Fibroblast of skin of right biceps (primary cell): ENCODE measurements at places on chromosomes 4 and X.
A peak's percentile ranks its signal among the peaks of the same experiment; 100 is the strongest.

GRCh38 chr4:15164571-15164970, 162.3 kb downstream of the CPEB2 start:
- DNase-seq: peak; percentile 45

DNA sequence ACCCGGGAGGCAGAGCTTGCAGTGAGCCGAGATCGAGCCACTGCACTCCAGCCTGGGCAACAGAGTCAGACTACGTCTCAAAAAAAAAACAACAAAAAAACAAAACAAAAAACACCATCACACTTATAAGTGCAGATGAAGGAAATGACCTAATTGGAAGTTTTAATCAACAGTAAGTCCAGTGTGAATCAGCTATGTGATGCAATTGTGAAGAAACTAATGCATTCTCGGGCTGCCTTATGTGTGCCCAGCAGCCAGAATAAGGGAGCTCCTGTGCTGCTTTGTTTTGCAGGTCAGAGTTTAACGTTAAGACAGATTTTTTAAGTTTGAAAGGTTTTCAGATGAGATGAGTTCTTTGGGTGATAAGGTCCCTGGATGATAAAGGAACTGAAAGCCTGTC, 10.8 kb downstream of the DAPP1 start:
- no peak for DNase-seq

GRCh38 chrX:48086082-48086481, 14.6 kb upstream of the ZNF630 start:
- no peak for DNase-seq

- DNase-seq: peak; percentile 55
These were observed 27.2 kb downstream of the FBXO8 start for GRCh38 chr4:174256277-174256713.

DNA sequence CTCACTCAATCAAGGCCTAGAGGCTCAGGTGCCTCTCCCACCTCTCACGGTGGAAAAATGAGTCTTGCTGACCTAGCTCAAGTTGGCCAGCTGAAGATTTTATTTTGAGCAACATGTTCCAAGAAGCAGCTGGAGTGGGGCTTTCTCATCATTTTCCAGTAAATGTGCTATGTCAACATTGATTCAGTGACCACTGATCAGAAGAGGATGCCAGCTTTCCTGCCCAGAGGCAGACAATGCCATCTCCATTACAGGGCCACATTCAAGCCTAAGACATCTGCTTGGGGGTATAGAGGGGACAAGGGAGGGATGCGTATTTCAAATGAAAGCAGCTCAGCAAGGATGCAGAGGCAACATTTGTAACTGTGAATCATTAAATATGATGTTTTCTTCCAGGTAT, 3.0 kb downstream of the MEPE start:
- no peak for DNase-seq

DNA sequence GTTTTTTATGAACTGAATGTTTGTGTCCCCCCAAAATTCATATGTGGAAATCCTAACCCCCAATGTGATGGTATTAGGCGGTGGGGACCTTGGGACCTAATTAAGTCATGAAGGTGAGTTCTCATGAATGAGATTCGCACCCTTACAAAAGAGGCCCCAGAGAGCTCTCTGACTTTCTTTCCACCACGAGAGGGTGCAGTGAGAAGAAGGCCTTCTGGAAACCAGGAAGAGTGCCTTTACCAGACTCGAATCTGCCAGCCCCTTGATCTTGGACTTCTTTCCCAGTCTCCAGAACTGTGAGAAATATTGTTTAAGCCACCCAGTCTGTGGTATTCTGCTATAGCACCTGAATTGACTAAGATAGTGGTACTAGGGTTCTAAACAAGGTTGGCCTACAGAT, 40.8 kb downstream of the STK26 start:
- DNase-seq: no peak

GRCh38 chrX:10007621-10008020, 40.5 kb downstream of the CLDN34 start:
- no peak for DNase-seq

DNA sequence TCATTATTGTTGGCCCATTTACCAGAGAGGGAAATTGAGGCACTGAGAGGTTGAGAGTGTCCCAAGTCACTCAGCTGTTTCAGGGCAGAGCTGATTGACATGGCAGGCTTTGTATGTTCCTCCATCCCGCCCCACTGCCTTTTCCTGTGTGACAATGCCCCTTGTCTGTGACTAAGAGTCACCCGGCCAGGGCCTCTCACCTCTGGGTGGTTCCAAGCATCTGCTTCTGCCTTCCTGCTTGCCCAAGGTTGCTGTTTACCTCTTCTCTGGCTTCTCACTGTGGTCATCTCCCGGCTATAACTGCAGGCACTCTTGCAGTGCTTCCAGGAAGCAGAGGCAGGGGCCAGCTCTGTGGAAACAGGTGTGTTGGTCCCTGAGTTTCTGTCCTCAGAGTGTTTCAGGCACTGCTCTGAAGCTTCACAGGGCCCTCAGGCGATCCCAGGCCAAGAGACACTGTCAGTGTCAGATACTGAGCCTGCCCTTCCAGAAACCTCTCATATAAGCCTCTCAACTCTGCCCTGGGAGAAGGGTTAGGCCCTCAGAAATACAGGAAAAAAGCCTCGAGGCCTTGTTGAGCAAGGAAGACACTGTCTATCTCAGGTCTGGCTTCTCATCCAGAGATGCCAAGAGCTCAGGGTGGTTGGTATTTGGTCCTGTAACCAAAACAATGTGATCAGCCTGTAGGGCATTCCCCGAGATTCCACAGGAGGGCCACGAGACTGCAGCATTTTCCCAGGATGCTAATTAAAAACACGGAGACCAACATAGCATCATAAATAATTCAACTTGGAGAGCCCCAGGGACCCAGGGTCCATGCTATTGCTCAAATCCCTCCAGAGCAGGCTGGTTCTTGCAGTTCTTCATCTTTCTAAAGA, 42.0 kb upstream of the PROM1 start:
- peak; percentile 0 for DNase-seq

- DNase-seq: peak; percentile 26
These were observed 552.7 kb upstream of the SLIT2 start for GRCh38 chr4:19698961-19699360.

- peak; percentile 77 for DNase-seq
These were observed 379.8 kb downstream of the ZNF674 start for GRCh38 chrX:46165411-46165810.

GRCh38 chr4:87086143-87086805, 134.1 kb downstream of the KLHL8 start:
- no peak for DNase-seq

- DNase-seq: peak; percentile 6
These were observed 135.0 kb upstream of the TENT5D start for GRCh38 chrX:80285131-80285773.

DNA sequence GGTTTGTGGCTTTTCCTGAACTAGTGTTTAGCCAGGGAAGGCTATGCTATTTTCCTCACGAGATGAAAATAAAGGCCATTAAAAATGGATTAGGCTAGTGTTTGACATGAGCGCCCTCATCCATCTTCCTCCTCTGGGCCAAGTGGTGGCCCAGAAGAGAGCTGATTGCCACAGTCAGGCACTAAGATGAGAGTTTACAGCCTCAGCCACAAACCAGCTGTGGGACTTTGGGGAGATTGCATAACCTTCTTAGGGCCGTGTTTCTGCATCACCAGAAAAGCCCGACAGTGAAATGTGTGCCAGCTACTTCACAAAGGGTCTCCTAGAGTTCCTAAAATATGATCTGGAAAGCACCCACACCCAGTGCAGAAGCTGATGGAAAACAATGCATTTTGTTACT, 42.3 kb upstream of the LNX1 start:
- DNase-seq: peak; percentile 22

GRCh38 chrX:139191286-139191685, 339.3 kb upstream of the F9 start:
- DNase-seq: no peak

GRCh38 chr4:77501851-77502250, 103.8 kb upstream of the CXCL13 start:
- peak; percentile 68 for DNase-seq

DNA sequence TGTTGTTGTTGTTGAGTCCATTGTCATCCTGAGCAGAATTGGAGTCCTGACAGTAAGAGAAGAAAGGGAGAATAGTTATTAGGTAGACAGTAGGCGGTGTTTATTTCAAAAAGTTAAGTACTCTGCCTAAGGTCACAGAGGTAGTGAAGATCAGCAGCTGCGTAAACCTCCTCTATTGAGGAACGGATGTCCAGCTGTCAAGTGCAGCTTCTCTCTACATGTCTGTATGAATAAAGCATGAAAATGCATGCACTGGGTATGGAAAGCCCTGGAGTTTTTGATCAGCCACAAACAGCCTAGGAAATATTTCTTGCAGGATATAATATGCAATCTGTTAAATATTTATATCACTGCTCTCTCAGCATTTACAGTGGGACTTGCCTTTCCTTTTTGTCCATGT, 109.4 kb upstream of the CBLL2 start:
- no peak for DNase-seq

GRCh38 chrX:6778544-6779503, 243.9 kb upstream of the VCX3A start:
- no peak for DNase-seq

GRCh38 chr4:122244764-122245163, 92.6 kb downstream of the BLTP1 start:
- no peak for DNase-seq

DNA sequence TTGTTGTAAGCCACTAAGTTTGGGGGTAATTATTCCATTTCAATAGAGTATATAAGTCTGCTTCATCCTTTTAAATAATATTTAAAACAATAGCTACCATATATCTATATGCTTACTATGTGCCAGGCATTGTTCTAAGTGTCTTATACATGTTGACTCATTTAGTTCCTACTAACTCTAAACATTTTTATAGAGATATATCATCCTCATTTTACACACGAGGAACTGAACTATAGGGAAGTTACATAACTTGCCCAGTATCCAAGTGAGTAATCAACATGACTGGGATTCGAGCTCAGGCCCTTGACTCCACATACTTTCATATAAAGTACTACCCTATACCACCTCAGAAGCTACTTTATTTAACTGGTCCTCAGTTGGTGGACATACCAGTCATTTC, 175.3 kb upstream of the RAI2 start:
- DNase-seq: peak; percentile 19

- peak; percentile 56 for DNase-seq
These were observed 21.3 kb upstream of the UGDH start for GRCh38 chr4:39548425-39549067.

- no peak for DNase-seq
These were observed 237.3 kb downstream of the TACR3 start for GRCh38 chr4:103482471-103482870.

GRCh38 chr4:109321232-109321631, 18.8 kb upstream of the COL25A1 start:
- no peak for DNase-seq

DNA sequence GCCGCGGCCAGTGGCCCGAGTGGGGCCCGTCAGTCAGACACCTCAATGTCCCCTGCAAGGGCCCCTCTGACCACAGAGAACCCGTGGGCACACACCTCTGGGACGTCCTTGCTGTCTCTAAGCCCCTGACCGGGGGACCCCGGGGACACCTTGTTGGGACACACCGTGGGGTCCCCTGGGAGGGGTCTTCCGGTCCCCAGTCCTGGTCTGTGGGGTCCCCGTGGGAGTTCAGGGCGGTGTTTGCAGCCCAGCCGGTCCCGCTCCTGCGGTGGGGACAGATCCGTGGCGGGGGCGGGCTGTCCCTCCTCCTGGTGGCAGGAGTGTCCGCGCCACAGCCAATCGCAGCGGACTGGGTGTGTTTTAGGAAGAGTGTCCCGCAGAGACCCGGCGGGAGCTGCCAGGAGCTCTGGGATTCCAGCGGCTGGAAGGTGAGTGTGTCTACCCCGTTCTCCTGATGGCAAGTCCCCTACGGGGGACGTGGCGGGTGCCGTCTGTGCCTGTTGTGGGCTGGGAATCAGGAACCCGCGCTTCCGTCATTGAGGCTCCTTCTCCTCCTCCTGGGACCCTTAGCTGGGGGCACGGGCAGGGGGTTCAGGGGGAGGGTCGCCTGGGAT, 5.1 kb upstream of the PLCXD1 start:
- DNase-seq: peak; percentile 73

DNA sequence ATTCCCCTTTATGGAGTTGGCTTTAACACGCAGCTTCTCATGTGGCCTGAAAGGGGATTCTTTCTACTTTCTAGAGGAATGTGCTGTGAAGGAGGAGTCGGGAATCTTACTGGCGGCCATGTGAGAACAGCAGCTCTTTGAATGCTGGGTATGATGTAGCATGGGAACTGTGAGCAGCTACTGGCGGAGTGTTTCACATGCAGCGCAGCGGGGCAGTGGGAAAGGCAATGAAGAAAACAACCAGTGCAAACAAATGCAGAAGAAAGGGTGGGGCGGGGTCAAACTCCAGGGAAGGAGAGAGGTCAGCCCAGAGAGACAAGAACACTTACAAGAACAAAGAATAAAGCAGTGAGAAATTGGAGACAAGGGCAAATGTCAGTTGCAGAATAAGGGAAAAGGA, 363.8 kb upstream of the FTHL17 start:
- peak; percentile 45 for DNase-seq

GRCh38 chr4:65825116-65825753, 154.9 kb upstream of the EPHA5 start:
- peak; percentile 62 for DNase-seq

DNA sequence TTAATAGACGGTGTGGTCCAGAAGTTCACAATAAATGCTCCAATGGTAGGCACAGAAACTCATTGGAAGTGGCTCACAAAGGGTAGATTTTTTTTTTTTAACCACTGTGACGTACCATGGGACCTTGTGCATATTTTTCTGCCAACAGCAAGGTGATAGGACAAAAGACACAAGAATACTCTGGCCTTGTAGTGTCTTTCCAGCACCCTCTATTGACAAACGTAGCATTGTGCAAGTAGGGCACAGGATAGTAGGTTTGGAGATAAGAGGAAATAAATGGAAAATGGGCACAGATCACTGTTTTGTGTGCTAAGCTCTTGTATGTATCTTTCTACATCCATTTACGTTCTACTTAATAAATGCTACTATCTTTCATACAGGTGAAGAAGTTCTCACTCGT, 2054.9 kb downstream of the PCDH7 start:
- DNase-seq: peak; percentile 1

GRCh38 chr4:164977243-164978164, at the start of gene TRIM61:
TSS of gene TRIM61 (minus strand) at chr4:164977657. CDS start at chr4:164970002, 7,655 bp downstream.
- DNase-seq: peak; percentile 78

DNA sequence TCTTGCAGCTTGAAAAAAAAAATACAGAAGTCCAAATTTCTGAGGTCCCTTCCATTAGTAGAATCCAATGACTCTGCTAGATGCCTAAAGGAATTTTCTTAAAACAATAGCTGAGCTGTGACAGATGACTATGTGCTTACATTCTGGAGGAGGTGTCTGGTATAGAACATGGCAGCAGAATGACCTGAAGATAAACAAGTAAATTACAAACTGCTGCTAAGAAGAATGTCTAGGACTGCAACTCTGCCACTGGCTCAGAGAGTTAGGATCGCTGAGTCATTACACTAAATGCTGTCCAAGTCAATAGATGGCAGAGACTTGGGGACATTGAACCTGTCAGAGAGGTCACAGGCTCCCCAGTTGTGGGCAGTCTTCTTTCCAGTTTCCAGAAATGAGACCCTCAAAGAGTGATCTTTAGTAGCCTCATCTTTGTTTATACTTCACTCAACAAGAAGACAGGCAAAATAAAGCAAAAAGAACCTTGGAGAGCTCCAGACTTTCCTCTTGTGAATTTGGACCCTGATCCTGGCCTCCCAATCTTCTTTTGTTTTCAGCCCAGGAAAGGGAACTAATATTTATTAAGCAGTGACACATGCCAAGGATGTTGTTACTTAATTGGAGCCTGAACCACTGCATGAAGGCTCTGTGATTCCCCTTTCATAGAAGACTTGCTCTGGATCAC, 56.4 kb upstream of the SCML1 start:
- no peak for DNase-seq
